ENCODE measurements at places on chromosomes 6 and 20. TPM values are rescaled to one million over a fixed set of nuclear protein-coding genes. Genes with fewer than 3 reads are reported as not detected.

Gene RNF182
- not detected for total RNA-seq

GRCh38 chr6:12421596-12421995 lies 131.4 kb downstream of the EDN1 start:
- no peaks in the 10 kb centered on the region for H3K27me3 ChIP-seq
- no peaks in the 10 kb centered on the region for H3K4me1 ChIP-seq
- no peaks in the 10 kb centered on the region for H3K36me3 ChIP-seq
- no peak overlapping the region for H3K4me3 ChIP-seq

DNA sequence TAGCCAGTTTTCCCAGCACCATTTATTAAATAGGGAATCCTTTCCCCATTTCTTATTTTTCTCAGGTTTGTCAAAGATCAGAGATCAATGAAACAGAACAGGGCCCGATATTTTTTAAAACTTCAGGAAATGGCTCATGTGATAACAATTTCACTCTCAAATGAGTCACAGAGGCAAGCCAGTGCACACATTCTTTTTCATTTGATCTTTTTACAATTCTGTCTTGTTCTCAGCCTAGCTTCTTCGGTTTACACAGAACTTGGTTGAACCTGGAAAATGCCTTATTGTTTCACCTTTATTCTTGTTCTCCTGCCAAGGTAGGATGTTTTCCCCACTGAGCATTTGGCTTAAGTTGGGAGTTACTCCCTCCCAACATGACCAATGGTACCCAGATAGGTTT lies 258.9 kb downstream of the COL12A1 start:
- no peak overlapping the region for H3K27ac ChIP-seq
- no peak for DNase-seq
- no peaks in the 10 kb centered on the region for H3K4me1 ChIP-seq
- H3K36me3 ChIP-seq, result no peaks in the 10 kb centered on the region
- no peak overlapping the region for H3K4me3 ChIP-seq

DNA sequence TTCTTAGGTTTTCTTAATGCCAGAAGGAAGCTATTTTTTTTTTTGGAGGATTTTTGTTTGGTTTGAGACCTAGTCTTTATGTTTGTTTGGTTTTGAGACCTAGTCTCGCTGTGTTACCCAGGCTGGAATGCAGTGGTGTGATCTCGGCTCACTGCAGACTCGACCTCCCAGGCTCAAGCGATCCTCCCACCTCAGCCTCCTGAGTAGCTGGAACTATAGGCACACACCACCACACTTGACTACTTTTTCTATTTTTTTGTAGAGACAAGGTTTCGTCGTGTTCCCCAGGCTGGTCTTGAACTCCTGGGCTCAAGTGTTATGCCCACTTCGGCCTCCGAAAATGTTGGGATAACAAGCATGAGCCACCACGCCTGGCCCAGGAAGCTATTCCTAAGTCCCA lies 67.8 kb upstream of the NHSL1 start:
- no peaks in the 10 kb centered on the region for H3K27me3 ChIP-seq
- DNase-seq, result no peak
- H3K4me1 ChIP-seq, result no peaks in the 10 kb centered on the region
- no peak overlapping the region for H3K27ac ChIP-seq
- no peak overlapping the region for H3K4me3 ChIP-seq

Gene PRSS16
- 1.5 TPM for total RNA-seq

Gene ID4
- total RNA-seq, result 16.5 TPM

Gene RIPPLY2
- total RNA-seq, result not detected

DNA sequence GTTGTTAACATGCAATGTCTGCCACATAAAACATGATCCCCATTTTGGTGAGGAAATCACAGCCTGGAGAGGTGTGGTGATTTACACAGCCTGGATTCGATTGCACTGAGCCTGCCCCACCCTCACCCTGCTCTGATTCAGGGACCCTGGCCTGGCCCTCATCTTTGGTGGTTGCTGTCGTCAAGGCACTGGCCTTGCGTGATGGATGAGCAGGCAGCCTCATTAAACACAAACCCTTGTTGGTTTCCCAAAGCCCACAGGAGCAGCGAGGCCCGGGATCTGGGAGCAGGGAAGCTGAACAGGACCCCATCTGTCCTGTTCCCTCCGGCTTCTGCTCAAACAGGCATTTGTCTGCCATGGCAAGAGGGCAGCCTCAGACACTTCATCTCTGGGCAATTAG lies 70.8 kb downstream of the CHMP4B start:
- no peaks in the 10 kb centered on the region for H3K36me3 ChIP-seq
- no peaks in the 10 kb centered on the region for H3K27me3 ChIP-seq
- H3K4me3 ChIP-seq, result no peak overlapping the region
- H3K4me1 ChIP-seq, result peaks cover 5% of the 10 kb centered on the region
- DNase-seq, result no peak

- H3K4me3 ChIP-seq, result no peak overlapping the region
- H3K27me3 ChIP-seq, result no peaks in the 10 kb centered on the region
- DNase-seq, result no peak
- peaks cover 34% of the 10 kb centered on the region for H3K36me3 ChIP-seq
- H3K27ac ChIP-seq, result no peak overlapping the region
- peaks cover 4% of the 10 kb centered on the region for H3K4me1 ChIP-seq
Measured at GRCh38 chr6:28368522-28368921, 18.8 kb downstream of the ZKSCAN3 start.

Gene BPI
- 6.1 TPM for total RNA-seq

All from spleen (tissue), 13 donors.